ENCODE measurements at places on chromosomes 1 and 21.

GRCh38 chr1:90720145-90720636, 3.1 kb upstream of the BARHL2 start:
- DNase-seq, result no peak

DNA sequence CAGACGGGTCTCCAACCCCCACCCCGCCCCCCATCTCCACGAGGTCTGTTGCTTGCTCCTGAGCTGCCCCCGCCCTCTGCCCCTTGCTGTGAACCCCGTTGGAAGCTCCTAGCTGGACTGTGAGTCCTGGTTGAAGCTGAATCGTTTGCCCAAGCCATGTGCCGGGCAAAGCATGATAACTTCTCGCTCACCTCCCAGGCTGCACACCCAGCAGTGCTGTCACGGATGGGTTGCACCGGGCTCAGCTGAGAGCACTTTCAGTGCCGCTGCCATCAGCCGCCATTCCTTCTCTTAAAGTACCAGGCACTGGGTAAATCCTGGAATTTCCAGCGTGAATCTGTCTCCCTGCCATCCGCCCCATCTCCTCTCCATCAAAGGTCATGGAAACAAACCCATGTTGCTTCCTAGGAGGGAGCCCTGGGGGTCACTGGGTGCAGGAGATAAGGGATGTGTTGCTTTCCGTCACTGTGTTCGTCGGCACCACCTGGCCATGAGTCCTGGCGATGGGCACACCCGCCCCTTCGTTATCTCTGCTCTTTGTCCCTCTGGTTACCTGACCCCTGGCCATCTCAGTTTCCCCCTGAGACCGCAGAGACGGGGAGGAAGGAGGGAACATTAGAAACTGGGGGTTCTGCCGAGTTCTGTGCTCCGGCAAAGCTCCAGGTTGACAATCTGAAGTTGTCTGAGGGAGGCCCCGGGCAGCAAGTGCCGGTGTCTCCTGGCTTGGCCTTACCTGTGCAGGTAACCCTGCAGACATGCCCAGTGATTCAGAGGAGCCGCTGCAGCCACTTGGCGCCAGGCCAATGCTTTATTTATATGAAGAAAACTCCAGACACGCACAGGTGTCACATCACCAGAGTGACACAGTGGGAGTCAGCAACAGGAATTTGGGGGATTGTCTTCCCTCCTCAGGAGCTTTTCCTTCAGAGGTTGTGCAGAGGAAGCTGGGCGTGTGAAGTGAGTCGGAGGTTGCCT, 2.7 kb downstream of the PDE9A start:
- DNase-seq, result no peak

- no peak for DNase-seq
Observed at GRCh38 chr21:33032434-33033047, 6.8 kb downstream of the OLIG2 start.

- DNase-seq, result no peak
Observed at GRCh38 chr1:230458509-230458908, 32.4 kb upstream of the PGBD5 start.

DNA sequence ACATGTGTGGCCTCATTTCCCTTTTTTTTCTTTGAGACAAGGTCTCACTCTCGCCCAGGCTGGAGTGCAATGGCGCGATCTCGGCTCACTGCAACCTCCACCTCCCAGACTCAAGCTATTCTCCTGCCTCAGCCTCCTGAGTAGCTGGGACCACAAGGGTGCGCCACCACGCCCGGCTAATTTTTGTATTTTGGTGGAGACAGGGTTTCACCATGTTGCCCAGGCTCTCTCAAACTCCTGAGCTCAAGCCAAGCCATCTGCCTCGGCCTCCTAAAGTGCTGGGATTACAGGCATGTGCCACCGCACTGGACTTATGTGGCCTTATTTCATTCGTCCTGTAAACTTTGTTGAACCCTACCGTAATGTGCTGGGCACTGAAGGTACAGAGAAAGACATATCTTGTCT, 569 bp upstream of the WARS2 start:
- no peak for DNase-seq

GRCh38 chr1:156193488-156194299, at the start of gene SLC25A44:
TSS of gene SLC25A44 (plus strand) at chr1:156194104. CDS start at chr1:156199848, 5,744 bp downstream.
- DNase-seq, result peak; percentile 99

DNA sequence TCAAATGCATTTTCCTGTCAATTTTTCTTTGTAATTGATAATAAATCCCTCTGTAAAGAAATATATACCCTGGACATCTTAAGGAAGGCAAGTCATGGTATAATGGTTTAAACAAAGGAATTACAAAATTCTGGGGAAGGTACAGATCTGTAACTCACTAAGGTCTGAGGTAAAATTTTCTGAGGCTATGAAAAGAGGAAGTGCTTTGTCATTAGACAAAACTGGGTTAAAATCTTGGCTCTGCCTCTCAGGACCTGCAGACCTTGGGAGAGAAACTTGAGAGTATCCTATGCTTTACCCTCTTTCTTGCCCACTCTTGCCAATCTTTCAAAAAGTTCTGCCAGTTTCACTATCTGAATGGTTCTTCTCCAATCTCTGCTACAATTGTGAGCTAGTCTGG, 26.8 kb upstream of the BEND5 start:
- no peak for DNase-seq

DNA sequence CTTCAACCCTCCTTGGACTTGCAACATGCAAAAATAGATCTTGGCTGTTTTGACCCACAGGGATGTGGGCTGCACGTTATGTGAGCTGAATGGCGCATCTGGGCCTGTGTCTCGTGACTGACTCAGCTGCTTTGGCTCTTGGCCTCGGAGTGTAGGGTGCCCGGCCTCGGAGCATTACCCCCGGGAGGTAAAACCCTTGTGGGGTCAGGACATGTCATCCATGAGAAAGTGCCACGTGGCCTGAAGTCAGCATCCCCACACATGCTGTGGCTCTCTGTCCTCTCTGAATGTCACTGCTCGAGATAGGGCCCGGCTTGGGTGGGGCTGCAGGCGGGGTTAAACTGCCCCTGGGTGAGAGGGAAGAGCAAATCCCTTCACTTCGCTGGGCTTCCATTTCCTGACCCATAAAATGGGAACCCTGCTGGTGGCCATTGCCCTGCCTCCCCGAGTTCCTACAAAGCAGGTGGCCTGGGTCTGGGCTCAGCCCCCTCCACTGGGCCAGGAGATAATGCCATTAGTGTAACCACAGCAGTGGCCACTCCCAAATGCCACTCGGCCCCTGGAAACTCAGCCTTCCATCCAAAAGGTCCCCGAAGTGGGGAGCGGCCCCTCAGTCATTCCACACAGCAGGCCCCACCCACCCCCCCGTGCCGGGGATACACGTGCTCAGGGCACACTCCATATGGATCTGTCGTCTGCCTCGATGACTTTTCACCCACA, 22.8 kb upstream of the TSPEAR start:
- no peak for DNase-seq

DNA sequence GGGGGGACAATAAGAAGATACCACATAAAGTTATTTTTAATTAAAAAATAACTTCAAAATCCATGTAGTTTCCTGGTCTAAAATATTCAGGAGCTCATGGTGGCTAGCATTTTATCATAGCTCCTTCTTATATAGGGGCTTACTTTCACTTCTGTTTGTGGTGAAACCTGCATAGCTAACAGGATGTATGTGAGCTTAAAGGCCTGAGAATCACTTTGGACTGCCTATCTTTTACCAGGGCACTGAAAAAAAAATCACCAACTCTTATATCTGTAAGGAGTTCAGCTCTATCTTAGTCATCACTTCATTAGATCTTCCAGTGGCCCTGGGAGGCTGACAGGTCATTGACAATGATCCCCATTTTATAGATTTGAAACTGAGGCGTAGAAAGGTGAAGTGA, 21.3 kb downstream of the UROD start:
- DNase-seq, result no peak

GRCh38 chr1:147084273-147085096, 87.8 kb downstream of the PRKAB2 start:
- DNase-seq, result peak; percentile 69
